ENCODE measurements at places on chromosomes 4 and X. TPM values are rescaled to one million over a fixed set of nuclear protein-coding genes. Genes with fewer than 3 reads are reported as not detected.
A peak's percentile ranks its signal among the peaks of the same experiment; 100 is the strongest.

The XAGE1A gene
- total RNA-seq: not detected

The EVC2 gene
- total RNA-seq: 0.12 TPM

The HNRNPDL gene
- 226 TPM for total RNA-seq

The SPRY1 gene
- 1.7 TPM for total RNA-seq

The RS1 gene
- total RNA-seq: not detected

The DMRTC1 gene
- total RNA-seq: not detected

The GYPA gene
- not detected for total RNA-seq

The CFP gene
- total RNA-seq: 2.3 TPM

The IL13RA2 gene
- total RNA-seq: not detected

The HSFX3 gene
- total RNA-seq: not detected

The NXF2B gene
- not detected for total RNA-seq

DNA sequence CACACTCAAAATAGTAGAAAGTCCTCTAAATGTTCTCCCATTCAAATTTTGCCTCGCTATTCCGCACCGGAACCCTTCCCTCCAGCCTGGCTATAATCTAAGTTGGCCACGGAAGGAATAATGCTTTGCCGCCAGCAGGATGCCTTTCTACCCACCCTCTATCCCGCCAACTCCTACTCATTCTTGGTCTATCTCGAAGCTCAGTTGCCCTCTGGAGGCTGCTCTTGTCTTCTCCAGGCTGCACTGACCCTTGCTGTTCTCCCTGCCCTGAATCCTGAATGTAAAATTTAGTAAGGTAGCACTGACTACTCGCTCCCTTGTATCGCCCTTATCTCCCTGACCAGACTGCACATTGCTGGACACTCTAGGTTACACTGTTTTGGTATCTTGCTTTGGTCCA lies 212.4 kb downstream of the MGST2 start:
- no peak for DNase-seq

DNA sequence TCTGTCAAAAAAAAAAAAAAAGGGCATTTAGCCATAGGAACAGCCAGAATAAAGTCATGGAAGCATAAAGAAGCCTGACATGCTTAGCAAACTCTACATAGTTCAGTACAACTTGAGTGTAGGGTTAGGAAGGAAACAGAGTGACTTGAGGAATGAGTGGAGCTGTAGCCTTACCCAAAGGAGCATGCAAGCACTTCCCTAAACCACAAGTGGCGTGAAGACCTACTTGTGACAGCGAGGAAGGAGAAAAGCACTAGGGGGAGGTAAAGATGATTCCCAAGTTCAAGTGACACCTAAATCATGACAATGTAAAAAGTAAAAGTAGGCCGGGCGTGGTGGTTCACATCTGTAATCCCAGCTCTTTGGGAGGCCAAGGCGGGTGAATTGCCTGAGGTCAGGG lies 21.8 kb upstream of the IQSEC2 start:
- no peak for DNase-seq

GRCh38 chrX:41556958-41557357 lies 109.8 kb downstream of the NYX start:
- no peak for DNase-seq

DNA sequence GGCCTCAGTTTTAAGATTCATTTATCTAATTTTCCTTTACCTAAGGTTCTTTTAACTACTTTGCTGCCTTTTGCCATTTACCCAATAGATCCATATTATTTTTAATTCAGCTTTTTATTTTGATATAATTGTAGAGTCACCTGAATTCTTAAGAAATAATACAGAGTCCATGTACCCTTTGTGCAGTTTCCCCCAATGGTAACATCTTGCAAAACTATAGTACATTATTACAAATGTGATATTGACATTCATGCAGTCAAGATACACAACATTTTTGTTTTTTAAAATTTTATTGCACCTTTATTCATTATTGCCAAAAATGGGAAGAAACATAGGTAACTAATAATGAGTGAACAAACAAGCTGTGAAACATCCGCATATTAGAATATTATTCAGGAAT lies 208.7 kb upstream of the WDFY3 start:
- DNase-seq: no peak

- DNase-seq: peak; percentile 78
Measured at GRCh38 chr4:36237366-36238313, 6.7 kb downstream of the ARAP2 start.

DNA sequence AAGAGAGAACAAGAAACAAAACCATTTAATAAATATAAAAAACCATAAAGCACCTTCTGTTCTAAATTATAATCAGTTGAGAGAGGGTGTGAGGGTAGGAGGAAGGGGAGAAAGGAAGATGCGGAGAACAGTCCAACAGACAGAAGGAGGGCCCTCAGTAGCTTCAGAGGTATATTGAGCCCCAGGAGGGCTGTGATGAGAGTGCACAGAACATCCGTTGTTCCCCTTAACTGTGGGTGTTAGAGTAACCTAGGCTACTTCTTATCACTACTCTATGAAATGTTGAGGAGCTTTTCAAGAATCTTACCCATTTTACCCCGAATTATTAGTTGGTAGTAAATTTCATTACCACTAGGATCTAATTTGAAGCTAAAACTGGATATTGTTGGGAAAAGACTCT lies 13.8 kb downstream of the GPC3 start:
- no peak for DNase-seq

DNA sequence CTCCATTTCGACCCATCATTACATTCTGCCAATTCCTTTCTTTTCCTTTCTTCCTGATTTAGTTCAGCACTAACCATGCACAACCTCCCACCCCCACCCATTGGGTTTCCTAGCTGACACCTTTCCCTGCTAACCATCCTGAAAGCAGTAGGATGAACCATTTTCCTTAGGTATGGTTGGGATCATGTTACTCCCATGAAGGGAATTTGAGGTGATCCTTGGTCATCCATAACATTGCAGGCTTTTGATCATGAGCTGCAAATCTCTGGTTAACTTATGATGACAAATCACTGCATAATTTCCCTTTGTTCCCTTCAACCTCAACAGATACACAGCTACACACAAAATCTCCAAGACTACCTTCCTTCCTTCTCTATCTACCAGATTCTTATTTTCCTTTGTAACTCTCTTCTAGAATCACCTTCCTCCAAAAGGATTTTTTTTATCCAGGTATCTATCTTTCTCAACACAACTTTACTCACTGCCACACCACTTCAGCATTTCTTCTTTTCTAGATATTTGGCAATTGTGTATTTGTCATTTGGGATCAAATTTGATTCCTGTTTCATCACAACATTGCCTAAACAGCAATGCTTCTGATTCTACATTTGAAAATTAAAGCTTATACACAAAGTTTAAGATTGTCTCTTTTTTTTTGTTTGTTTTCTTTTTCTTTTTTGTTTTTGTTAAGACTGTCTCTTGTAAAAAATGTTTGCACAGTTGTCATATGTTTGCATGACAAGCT lies 145.1 kb downstream of the RBM47 start:
- DNase-seq: no peak

- no peak for DNase-seq
Measured at GRCh38 chr4:8394061-8394519, 46.4 kb downstream of the ACOX3 start.

- DNase-seq: no peak
Measured at GRCh38 chrX:9906919-9907318, 60.2 kb upstream of the CLDN34 start.

DNA sequence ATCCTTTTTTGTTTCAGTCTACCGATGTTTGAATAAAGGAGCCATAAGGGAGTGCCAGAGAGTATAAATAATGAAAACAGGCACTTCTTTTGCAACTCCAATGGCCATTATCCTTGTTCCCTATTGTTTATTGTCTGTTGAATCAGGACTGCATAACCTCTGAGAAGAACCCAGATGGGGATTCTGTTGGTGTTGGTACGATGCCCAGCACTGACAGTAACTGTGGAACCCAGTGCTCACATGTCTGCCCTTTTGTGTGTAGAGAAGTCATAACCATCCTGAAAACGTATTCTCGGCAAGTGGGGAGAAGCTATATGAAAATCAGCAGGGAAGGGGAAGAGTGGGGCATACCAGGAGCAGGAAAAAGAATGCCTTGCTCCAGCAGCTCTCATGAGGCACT lies 195.1 kb upstream of the EDNRA start:
- no peak for DNase-seq

GRCh38 chr4:157014621-157015591 lies 43.3 kb upstream of the PDGFC start:
- no peak for DNase-seq

- no peak for DNase-seq
Measured at GRCh38 chr4:32519060-32519459, 1798.9 kb downstream of the PCDH7 start.

- no peak for DNase-seq
Measured at GRCh38 chrX:1576201-1576992, 15.0 kb upstream of the AKAP17A start.

DNA sequence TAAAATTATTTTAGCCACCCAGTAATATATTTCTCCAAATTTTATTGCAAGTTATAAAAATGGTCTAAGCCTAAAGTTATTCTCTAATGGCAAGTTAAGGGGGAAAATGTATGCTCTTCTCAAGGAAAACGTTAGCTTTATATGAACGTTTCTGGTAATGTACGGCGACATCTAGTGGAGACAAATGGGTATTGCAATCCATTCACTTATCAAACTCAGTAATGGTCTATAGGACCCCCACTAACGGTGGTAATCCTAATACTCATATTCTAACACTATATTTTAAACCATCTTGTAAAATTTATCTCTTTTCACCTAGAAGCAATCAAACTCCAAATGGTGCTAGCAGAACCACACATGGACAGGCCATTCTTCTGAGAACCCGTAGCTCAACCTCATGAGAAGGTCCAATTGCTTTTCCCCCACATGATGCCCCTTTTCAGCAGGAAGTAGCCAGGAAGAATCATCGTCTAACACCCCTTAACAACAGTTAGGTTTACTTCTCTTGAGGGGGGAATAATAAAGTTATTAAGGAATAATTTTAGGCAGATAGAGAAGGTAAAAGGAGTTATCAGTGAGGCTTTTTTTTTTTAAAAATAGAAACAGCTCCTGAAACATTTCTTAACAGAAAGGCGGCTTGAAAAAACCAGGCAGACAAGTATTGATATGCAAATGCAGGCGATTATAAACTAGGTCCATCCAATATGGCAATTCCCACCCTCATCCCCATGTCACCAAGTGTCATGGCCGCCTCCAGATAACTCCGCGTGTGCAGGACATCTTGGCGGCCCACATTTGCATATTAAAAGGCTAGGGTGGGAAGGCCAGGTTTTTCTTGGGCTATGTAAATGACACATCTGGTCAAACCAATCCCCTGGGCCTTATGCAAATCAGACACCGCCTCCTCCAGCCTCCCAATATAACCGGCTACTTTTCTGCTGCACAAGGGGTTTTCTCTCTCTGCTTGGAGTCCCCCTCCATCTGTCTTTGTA lies 35.0 kb downstream of the NUDT11 start:
- DNase-seq: no peak

DNA sequence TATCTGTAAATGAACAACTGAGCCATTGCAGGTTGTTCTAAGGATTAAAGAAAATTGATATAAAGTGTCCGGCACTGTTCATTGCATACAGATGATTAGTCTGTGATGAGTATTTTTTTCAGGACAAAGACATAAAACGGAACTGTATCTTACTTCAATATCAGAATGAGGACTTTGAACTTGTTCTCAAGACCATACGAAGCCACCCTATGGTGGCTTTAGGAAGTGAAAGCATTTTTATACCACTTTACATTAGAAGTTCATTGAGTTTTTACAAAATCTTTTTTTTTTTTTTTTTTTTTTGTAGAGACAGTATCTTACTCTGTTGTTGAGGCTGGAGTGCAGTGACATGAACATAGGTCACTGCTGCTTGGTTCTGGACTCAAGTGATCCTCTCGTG lies 45.2 kb upstream of the TRIM2 start:
- DNase-seq: no peak

GRCh38 chr4:128986908-128987307 lies 106.4 kb downstream of the SCLT1 start:
- DNase-seq: no peak

GRCh38 chr4:168796362-168797106 lies 213.5 kb downstream of the CBR4 start:
- no peak for DNase-seq

DNA sequence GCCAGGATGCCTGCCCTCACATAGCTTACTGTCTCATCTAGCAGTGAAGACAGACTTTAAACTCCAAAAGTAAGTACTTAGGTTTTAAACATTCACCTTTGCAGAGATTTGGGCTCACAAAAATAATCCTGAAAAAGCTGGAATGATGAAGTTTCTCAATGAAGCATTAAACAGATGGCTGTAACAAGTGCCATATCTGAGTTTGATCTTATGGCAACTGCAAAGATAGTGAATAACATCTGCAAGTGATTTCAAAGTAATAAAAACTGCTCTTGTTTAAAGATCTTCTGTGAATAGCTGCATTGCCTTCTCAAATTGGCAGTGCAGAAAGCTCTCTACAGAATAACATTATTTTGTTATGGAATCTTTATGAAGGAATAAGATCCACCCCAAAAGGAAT lies 271.2 kb upstream of the SMIM31 start:
- DNase-seq: no peak
